Glutamatergic neuron (in vitro differentiated cells): ENCODE measurements at places on chromosomes 3 and 15.

DNA sequence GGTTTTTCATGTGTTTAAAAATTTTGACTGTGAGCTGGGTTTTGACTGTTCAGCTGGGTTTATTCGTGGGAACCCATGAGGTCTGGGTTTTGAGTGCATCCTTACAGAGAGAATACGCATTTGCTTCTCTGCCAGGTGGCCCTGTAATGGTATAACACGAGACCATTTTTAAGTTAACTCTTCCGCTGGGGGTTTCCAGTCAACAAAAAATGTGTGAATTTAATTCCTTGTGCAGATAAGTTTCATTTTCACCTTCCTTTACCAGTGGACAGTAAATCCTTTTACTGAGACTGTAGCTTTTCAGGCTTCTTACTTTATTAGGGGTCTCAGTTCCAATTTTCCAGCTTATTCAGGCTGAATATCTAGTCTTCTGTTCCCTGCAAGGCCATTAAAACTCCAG, 149.6 kb downstream of the OPA1 start:
- H3K27me3 ChIP-seq: peaks cover 2% of the 10 kb centered on the region
- no peak overlapping the region for H3K27ac ChIP-seq
- H3K36me3 ChIP-seq: no peaks in the 10 kb centered on the region
- DNase-seq: no peak

DNA sequence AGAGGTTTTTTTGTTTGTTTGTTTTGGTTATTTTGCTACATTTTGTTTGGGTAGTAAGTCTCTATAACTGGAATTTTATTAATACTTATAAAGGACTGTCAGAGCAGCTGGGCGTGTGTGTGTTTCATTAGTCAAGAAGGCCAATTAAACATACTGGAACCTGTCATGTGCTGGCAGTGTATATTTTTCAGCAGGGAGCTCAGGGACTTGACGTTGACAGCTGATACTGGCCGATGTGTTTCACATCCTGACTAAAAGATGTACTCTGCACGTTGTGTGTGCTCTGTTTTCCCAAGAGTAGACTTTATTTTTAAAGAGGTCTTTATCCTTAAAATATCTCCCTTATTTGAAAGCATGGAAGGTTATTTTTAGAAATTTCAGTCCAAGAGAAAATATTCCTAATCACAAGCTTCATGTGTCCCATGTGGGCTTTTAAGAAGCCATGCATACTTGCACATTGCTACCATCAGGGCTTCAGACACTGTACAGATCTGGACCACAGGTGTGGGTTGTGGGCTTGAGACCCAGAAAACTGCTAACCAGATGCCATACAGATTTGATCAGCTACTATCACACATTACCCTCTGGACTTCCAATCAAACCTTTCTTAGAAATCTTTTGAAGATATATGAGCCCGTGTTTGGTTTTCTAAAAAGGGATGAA, 135.9 kb downstream of the FEZF2 start:
- no peak for DNase-seq
- H3K27ac ChIP-seq: no peak overlapping the region
- no peak overlapping the region for H3K4me3 ChIP-seq
- H3K27me3 ChIP-seq: peaks cover 2% of the 10 kb centered on the region

DNA sequence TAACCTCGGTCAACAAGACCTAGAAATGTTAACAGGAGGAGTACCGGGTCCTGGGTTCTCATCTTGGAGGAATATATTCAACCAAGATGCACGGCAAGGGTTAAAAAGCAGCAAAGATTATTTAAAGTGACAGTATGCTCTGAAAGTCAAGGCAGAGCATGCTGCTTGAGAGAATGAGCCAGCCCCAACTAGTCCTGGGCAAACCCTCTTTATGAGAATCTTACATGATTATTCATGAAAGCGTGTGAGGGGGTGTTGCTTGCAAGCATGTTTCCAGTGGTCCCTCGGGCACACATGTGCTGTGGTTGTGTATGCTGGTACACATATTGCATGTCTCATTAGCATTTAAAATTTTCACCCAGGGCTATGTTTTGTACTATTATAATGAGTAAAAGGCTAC, 1445.6 kb downstream of the SI start:
- no peak overlapping the region for H3K4me3 ChIP-seq
- no peaks in the 10 kb centered on the region for H3K27me3 ChIP-seq
- no peaks in the 10 kb centered on the region for H3K4me1 ChIP-seq
- peak; percentile 14 for DNase-seq

DNA sequence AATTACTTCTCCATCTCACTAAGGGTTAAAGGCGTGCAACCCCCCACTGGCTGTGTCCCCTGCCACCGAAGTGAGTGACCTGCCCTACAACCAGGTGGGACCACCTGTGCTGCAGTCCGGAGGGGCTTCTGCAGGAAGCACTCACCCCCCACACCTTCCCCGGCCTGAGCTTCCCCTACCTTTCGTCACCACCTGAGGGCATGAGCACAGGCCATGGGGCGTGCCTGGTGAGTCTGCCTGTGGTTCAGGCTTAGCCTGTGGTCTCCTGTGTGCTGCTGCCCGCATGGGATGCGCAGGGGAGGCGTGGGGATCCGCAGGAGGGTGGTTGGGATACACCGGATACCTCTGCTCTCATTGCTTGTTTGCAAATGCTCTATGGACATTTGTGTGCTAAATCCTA, 46.0 kb downstream of the KLHL25 start:
- H3K36me3 ChIP-seq: peaks cover 4% of the 10 kb centered on the region
- peak; percentile 45 for DNase-seq
- no peak overlapping the region for H3K4me3 ChIP-seq

GRCh38 chr15:34064438-34064837, 25.4 kb upstream of the AVEN start:
- H3K27ac ChIP-seq: no peak overlapping the region
- H3K36me3 ChIP-seq: no peaks in the 10 kb centered on the region
- H3K4me1 ChIP-seq: no peaks in the 10 kb centered on the region
- peaks cover 7% of the 10 kb centered on the region for H3K27me3 ChIP-seq
- no peak overlapping the region for H3K4me3 ChIP-seq

GRCh38 chr3:195263193-195263924, 7.6 kb downstream of the XXYLT1 start:
- no peak for DNase-seq
- peaks cover 4% of the 10 kb centered on the region for H3K27me3 ChIP-seq
- peaks cover 35% of the 10 kb centered on the region for H3K4me1 ChIP-seq
- H3K36me3 ChIP-seq: no peaks in the 10 kb centered on the region
- H3K27ac ChIP-seq: no peak overlapping the region

- H3K4me3 ChIP-seq: no peak overlapping the region
- H3K4me1 ChIP-seq: peaks cover 22% of the 10 kb centered on the region
- H3K27me3 ChIP-seq: peaks cover 2% of the 10 kb centered on the region
These were observed 26.1 kb downstream of the ITGB5 start for GRCh38 chr3:124861041-124861440.

- H3K27me3 ChIP-seq: peaks cover 9% of the 10 kb centered on the region
- peaks cover 4% of the 10 kb centered on the region for H3K36me3 ChIP-seq
- no peak overlapping the region for H3K27ac ChIP-seq
- DNase-seq: no peak
These were observed 40.0 kb downstream of the MUC4 start for GRCh38 chr3:195771646-195772300.

DNA sequence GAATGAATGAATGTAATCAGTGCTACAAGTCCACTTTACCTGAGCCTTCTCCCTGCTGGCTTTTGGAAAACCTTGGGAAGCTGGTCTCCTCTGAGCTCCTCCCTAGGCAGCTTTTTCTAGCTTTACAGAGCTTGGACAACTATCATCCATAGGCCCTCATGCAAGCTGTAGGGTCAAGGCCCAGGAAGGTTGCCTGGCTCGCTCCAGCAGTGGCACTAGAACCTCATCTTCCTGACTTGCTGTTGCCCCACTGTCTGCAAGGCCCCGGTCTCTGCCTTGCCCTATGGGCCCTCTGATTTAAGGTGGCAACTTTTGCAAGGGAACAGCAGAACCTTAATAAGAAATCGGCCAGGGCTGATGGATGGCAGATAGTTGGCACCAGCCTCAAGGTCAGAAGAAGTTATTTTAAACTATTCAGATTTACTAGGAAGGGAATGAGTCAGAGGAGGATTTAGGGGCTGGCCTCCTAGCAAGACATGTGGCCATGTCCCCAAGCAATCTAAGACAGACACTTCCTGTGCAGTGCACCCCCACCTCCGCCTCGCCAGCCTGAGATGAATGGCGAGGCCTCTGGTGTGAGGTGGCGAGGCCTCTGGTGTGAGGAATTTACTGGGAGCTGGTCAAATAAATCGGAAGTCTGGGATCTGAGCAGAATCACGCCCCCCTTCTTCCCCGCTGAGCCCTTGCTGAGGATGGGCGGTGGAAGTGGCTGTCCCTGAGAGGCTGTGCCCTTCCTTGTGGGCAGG, 180.8 kb downstream of the MEGF11 start:
- peaks cover 8% of the 10 kb centered on the region for H3K27me3 ChIP-seq
- no peak overlapping the region for H3K27ac ChIP-seq
- no peak overlapping the region for H3K4me3 ChIP-seq
- no peak for DNase-seq
- peaks cover 5% of the 10 kb centered on the region for H3K4me1 ChIP-seq

DNA sequence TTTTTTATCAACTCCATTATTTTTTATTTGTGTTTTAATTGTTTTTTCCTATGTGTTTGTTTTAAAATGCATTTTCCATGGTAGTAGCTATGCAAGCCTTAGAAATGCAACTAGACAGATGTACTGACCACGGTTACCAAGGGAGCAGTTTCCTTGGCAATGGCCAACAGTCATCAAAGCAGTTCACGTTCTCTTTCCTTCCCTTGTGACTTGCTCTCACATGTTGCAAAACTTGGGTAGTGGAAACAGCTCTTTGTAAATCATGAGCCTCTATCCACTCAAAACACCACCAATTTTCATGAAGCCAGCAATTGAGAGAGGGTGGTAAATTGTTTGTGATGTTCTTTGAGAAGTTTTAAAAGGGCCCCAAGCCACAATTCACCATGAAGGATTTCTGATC, 499.4 kb upstream of the MDFIC2 start:
- no peak overlapping the region for H3K27ac ChIP-seq
- no peaks in the 10 kb centered on the region for H3K36me3 ChIP-seq
- no peak for DNase-seq
- H3K4me1 ChIP-seq: no peaks in the 10 kb centered on the region
- no peaks in the 10 kb centered on the region for H3K27me3 ChIP-seq

GRCh38 chr3:139588450-139588849, 48.9 kb upstream of the RBP1 start:
- no peaks in the 10 kb centered on the region for H3K4me1 ChIP-seq
- H3K27me3 ChIP-seq: no peaks in the 10 kb centered on the region
- no peaks in the 10 kb centered on the region for H3K36me3 ChIP-seq
- peak; percentile 33 for DNase-seq
- no peak overlapping the region for H3K27ac ChIP-seq

GRCh38 chr3:105353485-105354161, 13.1 kb upstream of the ALCAM start:
- H3K4me1 ChIP-seq: peaks cover 17% of the 10 kb centered on the region
- H3K36me3 ChIP-seq: no peaks in the 10 kb centered on the region
- H3K4me3 ChIP-seq: peak overlapping the region; percentile 84
- H3K27ac ChIP-seq: peak overlapping the region; percentile 80

DNA sequence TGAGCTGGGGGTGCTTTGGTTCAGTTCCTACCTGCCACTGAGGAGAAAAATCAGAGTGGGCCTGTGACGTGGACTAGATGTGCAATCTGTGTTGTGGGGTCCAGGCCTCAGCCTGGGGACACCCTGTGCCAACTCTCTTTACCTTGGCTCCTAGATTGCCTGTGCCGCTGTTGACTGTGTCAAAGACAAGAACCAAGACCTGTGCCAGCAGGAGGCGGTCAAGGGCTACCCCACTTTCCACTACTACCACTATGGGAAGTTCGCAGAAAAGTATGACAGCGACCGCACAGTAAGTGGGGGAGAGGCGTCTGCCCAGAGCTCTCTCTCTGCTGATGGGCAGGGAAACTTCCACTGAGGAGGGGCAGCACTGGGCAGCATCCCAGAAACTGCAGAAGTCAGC, 40.6 kb upstream of the SEC22A start:
- peaks cover 19% of the 10 kb centered on the region for H3K36me3 ChIP-seq
- no peak for DNase-seq
- peaks cover 23% of the 10 kb centered on the region for H3K4me1 ChIP-seq
- peaks cover 3% of the 10 kb centered on the region for H3K27me3 ChIP-seq

GRCh38 chr3:171307046-171307585, 153.1 kb downstream of the TNIK start:
- H3K36me3 ChIP-seq: peaks cover 3% of the 10 kb centered on the region
- H3K4me3 ChIP-seq: no peak overlapping the region
- no peaks in the 10 kb centered on the region for H3K4me1 ChIP-seq
- H3K27ac ChIP-seq: no peak overlapping the region
- no peak for DNase-seq

GRCh38 chr3:13046569-13047274, 26.5 kb downstream of the IQSEC1 start:
- H3K4me1 ChIP-seq: peaks cover 52% of the 10 kb centered on the region
- peak overlapping the region; percentile 22 for H3K4me3 ChIP-seq
- peaks cover 9% of the 10 kb centered on the region for H3K27me3 ChIP-seq

DNA sequence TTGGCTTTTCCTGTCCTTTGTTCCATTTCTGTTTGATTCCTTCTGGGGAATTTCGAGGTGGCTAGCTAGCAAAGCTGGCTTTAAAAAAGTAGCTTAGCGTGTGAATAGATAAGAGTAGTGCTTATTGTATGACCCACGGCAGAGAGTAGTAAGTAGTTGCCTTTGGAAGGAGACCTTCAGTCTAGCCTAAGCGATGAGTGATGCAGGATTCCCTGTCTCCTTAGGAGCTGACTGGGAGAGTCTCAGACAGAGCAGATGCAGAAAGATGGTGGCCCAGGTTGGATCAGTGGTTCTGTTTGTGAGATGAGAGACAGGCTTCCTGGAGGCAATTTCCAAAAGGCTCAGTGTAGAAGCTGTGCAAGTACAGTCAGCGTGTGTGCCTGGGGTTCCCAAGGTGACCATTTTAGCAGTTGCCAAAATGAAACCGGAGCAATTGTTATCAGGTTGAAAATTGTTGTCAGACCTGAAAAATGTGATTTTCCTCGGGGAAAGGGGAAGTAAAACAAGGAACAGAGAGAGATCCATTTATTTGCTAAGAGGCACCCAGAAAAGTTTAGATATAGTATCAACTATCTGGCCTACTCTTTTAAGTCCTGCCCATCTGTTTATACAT, 681 bp upstream of the IL5RA start:
- H3K27me3 ChIP-seq: no peaks in the 10 kb centered on the region
- no peak overlapping the region for H3K27ac ChIP-seq
- H3K36me3 ChIP-seq: no peaks in the 10 kb centered on the region
- no peak overlapping the region for H3K4me3 ChIP-seq
- no peaks in the 10 kb centered on the region for H3K4me1 ChIP-seq

DNA sequence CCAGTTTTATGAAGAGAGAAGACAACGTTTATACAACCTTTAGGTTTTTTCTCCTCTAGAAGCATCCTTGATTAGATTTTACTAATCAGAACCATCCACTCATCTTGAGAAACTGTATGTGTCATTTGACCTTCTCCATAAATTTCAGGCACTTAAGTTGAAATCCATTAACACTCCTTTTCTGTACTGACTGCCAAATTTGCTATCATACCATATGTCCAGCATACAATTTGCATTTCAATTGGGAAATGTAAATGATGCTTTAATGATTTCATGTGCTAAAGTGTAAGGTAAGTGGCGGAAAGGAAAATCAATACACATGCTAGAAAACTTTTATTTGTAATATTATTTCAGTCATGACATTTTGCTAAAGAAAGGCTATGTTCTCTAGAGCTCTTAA, 731.6 kb downstream of the GBE1 start:
- H3K4me1 ChIP-seq: peaks cover 12% of the 10 kb centered on the region
- H3K27me3 ChIP-seq: no peaks in the 10 kb centered on the region
- no peaks in the 10 kb centered on the region for H3K36me3 ChIP-seq
